ENCODE measurements at places on chromosomes 16 and 17.

DNA sequence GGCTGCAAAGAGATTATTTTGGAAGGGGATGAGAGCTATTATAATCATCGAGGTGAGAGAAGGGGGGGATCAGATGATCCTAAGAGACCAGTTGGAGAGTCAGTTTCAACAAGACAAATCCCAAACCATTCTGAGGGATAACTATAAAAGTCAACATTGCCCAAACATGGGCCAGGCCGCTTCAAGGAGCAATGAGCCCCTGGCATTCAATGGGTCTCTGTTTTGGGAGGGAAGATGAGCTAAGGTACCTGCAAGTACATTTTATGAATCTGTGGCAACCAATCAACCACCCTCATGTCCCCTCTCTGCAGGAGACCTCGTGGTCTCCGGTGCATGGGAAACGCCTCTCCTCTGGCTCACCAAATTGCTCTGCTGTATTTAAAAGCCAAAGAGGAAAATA, 209.9 kb upstream of the C16orf82 start:
- DNase-seq: no peak

- DNase-seq: peak; percentile 16
Measured at GRCh38 chr17:19672009-19672750, 23.6 kb downstream of the ALDH3A2 start.

GRCh38 chr17:6346986-6347385, 87.9 kb downstream of the AIPL1 start:
- no peak for DNase-seq

DNA sequence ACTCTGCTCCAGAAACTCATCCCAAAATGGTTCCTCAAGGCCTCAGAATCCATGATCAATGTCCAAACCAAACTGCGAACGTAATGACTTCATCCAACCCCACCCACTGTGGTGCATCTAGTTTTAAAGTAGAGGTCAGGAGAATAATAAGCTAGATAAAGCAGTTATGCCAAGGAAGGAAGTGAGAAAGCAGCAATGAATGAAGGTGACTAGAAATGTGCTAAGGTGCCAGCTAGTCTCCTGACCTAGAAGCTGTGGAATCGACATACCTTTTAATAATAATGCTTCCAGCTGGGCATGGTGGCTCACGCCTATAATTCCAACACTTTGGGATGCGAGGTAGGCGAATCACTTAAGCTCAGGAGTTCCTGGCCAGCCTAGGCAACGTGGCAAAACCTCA, 99.2 kb downstream of the SMG6 start:
- no peak for DNase-seq

- DNase-seq: peak; percentile 69
Measured at GRCh38 chr17:48492401-48493298, 38.2 kb downstream of the HOXB1 start.

GRCh38 chr17:45408611-45409421, 23.9 kb downstream of the ARHGAP27 start:
- DNase-seq: no peak

- no peak for DNase-seq
Measured at GRCh38 chr16:29815032-29815721, 775 bp upstream of the PAGR1 start.

DNA sequence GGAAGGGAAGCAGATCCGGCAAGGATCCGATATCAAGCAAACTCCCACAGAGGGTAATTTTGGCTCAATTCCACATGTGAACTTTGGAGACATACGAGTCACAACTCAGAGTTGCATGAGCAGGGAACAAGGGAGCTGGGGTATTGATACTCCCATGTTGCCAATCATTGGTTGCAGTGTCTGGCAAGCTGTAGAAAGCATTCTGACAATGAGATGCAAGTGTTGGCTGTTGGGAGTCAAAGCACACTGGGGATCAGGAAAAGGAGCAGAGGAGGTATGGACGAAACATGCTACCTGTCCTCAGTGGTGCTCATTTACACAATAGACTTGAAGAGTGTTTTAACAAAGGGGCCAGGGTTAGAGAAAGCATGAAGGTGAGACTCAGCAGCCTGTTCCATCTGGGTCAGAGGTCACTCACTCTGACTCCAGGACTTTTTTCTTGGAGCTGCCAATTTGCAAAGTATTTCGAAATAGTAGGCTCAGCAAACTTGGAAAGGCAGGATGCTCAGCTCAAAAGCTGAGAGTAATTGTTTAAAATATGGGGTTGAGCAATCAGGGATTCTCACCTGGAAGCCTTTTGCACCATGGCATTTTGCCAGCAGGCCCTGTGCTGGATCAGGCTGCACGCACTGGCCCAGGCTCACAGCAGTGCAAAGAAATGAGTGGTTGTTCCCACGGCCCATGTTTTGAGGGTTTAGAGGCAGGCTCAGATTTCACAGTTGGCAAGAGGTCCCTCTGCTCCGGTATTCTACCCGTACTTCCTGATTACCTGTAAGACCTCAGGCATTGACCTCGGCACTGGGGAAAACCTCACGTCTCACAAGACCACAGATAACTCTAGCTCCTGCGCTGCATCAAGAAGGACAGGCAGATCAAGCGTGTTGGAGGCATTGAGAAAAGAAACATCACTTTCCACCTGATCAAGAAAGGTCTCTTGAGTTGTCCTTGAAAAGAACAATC, 17.6 kb upstream of the NKD1 start:
- peak; percentile 24 for DNase-seq

DNA sequence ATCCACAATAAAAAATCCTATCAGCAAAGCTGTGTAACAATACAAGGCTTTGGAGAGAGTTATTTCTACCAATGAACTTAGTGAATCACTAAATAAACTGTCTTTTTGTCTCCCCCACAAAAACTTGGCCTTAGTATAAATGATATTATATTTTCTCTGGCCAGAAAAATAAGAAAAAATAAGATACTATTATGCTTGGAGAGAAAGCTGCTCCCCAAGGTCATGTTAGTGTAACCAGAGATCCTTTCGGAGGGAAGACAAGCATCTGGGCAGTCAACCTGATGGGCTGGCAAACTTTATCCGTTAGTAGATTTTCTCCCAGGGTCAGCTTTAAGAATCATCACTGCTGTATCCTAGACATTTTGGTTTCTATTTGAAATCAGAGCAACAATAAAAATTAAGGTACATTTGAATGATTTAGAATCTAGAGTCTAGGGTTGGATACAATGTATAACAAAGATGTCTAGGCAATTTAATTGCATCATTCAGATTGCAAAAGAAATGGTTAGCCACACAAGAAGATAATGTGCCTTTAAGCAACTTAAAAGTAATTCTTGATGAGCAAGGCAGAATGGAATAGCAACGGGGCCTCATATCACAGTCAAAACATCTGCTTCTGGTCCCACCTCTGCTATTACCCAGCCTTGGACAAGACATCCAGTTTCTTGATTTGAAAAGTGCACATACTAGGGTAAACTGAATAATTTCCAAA, 280.4 kb downstream of the SLC39A11 start:
- DNase-seq: no peak

DNA sequence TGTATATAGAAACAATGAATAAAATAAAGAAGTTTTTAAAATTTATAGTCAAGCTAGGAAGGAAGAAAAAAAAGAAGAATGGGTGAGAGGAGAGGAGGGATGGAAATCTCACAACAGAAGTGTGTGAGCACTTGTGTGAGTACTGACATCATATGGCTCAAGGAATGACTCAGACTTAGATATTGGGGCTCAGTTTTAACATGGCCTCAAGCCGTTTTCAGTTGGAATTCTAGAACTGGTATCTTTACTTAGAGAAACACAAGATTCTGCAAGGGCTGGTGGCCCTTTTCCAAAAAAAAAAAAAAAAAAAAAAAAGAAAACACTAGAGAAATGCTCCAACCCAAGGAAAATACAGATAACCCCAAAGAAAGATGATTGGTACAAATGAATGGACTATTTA, 55.1 kb downstream of the STXBP4 start:
- DNase-seq: no peak

GRCh38 chr16:82317411-82318167, 147.6 kb upstream of the MPHOSPH6 start:
- DNase-seq: no peak

GRCh38 chr16:14172200-14172809, 101.2 kb downstream of the MRTFB start:
- DNase-seq: peak; percentile 15

GRCh38 chr16:11472410-11472809, 114.3 kb downstream of the LITAF start:
- no peak for DNase-seq

Data from SJSA1 (cell line).